MM.1S (cell line): ENCODE measurements at places on chromosomes 7 and 10.

- no peak for DNase-seq
- no peaks in the 10 kb centered on the region for H3K36me3 ChIP-seq
- no peak overlapping the region for H3K27ac ChIP-seq
- no peak overlapping the region for H3K4me3 ChIP-seq
These were observed 36.1 kb upstream of the SMNDC1 start for GRCh38 chr10:110340816-110341215.

DNA sequence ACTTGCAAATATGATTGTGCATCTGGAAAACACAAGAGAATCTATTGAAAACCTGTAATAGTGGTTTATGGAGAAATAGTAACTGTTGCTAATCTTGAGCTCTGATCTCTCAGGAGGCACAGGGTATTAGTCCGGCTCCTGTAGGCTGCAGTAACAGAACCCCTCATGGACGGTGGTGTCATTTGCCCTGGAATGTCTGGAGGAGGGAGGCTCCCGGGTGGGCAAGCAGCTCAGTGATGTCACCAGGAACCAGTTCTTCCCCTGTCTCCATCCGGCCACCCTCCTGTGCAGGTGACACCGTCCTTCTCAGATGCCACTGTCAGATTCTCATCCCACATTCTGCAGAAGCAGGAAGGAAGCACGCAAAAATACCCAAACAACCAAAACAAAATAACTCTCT is 29.3 kb downstream of the INPP5A start:
- H3K4me1 ChIP-seq = peaks cover 12% of the 10 kb centered on the region
- no peak overlapping the region for H3K4me3 ChIP-seq
- DNase-seq = no peak
- H3K36me3 ChIP-seq = no peaks in the 10 kb centered on the region
- no peaks in the 10 kb centered on the region for H3K27me3 ChIP-seq

DNA sequence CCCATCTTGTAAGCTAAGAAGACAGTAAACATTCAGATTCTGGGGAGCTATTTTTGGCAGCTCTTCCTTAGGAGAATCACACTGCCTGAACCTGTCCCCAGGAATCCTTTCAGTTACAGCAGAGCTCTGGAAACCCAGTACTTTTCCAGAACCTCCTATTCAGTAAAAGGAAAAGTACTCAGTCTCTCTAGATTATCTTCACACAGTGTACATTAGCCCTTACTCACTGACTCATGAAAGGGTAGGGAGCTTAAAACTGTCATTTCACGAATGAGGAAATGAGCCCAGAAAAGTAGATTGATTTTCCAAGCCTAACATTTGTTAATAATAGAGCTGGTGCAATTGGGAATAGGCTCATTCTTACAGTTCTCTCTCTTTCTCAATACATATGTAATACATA is 3.9 kb upstream of the CNNM1 start:
- no peak overlapping the region for H3K27ac ChIP-seq
- no peak for DNase-seq
- no peaks in the 10 kb centered on the region for H3K4me1 ChIP-seq

GRCh38 chr10:76990561-76990960 is 647.0 kb downstream of the KCNMA1 start:
- no peaks in the 10 kb centered on the region for H3K36me3 ChIP-seq
- no peak overlapping the region for H3K27ac ChIP-seq
- DNase-seq = no peak
- no peak overlapping the region for H3K4me3 ChIP-seq

DNA sequence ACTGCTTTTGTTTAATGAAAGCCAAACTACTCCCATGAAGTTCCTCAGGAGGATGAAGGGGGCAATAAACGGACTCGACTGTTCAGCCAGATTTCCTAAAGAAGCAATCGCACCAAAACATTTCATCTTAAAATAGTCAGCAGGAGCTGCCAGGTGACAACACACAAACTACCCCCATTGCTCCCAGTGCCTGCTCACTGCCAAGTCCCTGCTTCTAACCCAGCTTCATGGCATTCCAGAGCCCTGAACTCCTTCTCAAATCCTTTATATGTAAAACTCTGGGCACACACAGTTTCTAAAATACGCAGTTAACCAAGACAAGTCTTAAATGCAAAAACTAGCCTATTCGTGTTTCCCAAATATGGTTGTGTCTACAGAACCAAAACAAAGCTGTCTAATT is 110.0 kb downstream of the SORBS1 start:
- no peak for DNase-seq
- H3K4me1 ChIP-seq = no peaks in the 10 kb centered on the region
- H3K36me3 ChIP-seq = no peaks in the 10 kb centered on the region
- no peaks in the 10 kb centered on the region for H3K27me3 ChIP-seq
- no peak overlapping the region for H3K27ac ChIP-seq
- no peak overlapping the region for H3K4me3 ChIP-seq

- H3K4me3 ChIP-seq = no peak overlapping the region
- no peaks in the 10 kb centered on the region for H3K4me1 ChIP-seq
- H3K36me3 ChIP-seq = no peaks in the 10 kb centered on the region
- H3K27ac ChIP-seq = no peak overlapping the region
- no peak for DNase-seq
These were observed 26.5 kb upstream of the PPP1R3A start for GRCh38 chr7:113945018-113945938.

GRCh38 chr7:54543051-54543488 is 895 bp downstream of the VSTM2A start:
- no peak overlapping the region for H3K4me3 ChIP-seq
- H3K36me3 ChIP-seq = no peaks in the 10 kb centered on the region
- H3K27ac ChIP-seq = no peak overlapping the region
- DNase-seq = peak; percentile 13
- no peaks in the 10 kb centered on the region for H3K27me3 ChIP-seq
- no peaks in the 10 kb centered on the region for H3K4me1 ChIP-seq

DNA sequence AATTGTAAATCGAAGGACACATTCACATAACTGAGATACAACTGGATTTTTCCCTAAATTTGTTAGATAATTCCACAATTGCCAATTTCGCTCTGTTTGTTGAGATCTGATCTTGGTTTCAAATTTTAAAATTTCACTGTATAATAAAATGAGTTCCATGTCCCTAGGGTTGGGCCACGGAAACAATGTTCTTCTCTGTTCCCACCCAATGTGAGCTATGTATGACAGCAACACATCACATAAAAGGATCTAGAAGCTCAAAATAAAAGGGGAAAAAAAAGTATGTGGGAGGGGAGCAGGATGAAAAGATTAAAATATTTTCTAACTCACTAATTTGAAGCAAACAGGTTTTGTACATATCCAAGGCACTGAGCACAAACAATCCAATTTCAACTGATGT is 287.8 kb upstream of the MKLN1 start:
- no peaks in the 10 kb centered on the region for H3K36me3 ChIP-seq
- H3K4me3 ChIP-seq = no peak overlapping the region
- H3K4me1 ChIP-seq = no peaks in the 10 kb centered on the region

DNA sequence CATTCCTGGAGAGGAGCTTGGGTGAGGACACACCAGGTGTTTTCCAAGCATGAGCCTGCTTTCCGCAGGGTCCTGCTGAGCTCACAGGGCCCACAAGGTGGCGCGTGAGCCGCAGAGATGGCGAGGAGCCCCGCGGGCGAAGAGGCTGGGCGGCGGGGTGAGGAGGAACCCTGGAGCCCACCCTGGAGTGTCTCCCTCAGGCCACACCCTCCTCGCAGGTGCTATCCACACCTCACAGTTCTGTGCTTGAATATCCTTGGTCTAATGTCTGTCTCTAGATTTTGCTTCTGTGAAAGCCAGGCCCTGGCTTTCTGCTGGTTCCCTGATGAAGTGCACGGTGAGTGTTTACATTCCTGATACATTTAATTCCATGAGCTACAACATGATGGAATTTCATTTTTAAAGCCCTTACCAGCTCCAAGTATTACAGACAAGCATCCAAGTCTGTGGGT is 433.6 kb downstream of the ACTR3B start:
- DNase-seq = peak; percentile 38
- no peak overlapping the region for H3K27ac ChIP-seq
- H3K4me3 ChIP-seq = no peak overlapping the region; the same call in 1 of the 2 replicates
- no peaks in the 10 kb centered on the region for H3K27me3 ChIP-seq
- no peaks in the 10 kb centered on the region for H3K4me1 ChIP-seq

GRCh38 chr7:158586499-158587161 is 993 bp downstream of the PTPRN2 start:
- peaks cover 24% of the 10 kb centered on the region for H3K27me3 ChIP-seq
- H3K27ac ChIP-seq = no peak overlapping the region
- no peaks in the 10 kb centered on the region for H3K4me1 ChIP-seq
- no peak overlapping the region for H3K4me3 ChIP-seq
- H3K36me3 ChIP-seq = no peaks in the 10 kb centered on the region

DNA sequence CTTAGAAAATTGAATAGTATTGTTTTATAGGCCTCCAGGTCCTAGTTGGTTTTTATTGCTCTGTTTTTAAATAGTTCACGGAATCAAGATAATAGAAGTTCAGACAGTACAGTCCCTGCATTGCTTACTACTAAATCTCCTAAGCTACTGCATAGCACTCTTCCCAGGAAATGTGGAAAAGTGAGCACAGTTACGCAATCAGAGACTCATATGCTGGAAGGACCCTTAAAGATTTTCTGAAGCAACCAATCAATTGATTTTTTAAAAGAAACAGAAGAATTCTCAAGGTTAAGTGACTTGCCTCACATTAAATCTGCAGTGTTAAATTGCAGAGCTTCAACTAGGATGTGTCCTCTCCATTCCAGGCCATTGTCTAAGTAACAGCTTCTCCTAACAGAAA is 23.1 kb upstream of the DIP2C start:
- H3K4me1 ChIP-seq = no peaks in the 10 kb centered on the region
- H3K27ac ChIP-seq = no peak overlapping the region
- DNase-seq = no peak
- H3K4me3 ChIP-seq = no peak overlapping the region
- H3K36me3 ChIP-seq = no peaks in the 10 kb centered on the region
- no peaks in the 10 kb centered on the region for H3K27me3 ChIP-seq

GRCh38 chr7:78218876-78219275 is 420.3 kb downstream of the PHTF2 start:
- no peak overlapping the region for H3K27ac ChIP-seq
- no peaks in the 10 kb centered on the region for H3K36me3 ChIP-seq
- H3K4me1 ChIP-seq = no peaks in the 10 kb centered on the region
- H3K27me3 ChIP-seq = no peaks in the 10 kb centered on the region
- no peak for DNase-seq

DNA sequence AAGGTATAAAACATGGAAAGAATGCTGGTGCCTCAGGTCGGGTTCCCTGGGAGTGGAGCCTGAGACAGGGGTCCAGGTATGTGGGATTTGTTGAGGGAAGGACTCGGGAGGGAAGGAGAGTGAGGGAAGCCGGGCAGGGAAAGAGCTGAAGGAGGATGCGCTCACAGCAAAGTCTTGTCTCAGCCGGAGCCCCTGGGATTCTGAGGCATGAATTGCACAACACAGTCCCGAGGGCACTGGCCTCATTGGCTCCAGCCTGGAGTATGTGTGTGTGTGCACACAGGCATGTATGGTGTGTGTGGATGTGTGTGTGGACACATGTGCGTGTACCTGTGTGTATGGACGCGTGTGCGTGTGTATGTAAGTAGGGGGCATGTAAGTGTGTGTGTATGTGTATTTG is 87.4 kb downstream of the WDFY4 start:
- no peak overlapping the region for H3K4me3 ChIP-seq
- H3K27ac ChIP-seq = no peak overlapping the region
- DNase-seq = no peak
- no peaks in the 10 kb centered on the region for H3K4me1 ChIP-seq
- H3K27me3 ChIP-seq = no peaks in the 10 kb centered on the region

- H3K27me3 ChIP-seq = no peaks in the 10 kb centered on the region
- no peak overlapping the region for H3K27ac ChIP-seq
- H3K4me1 ChIP-seq = no peaks in the 10 kb centered on the region
- peaks cover 17% of the 10 kb centered on the region for H3K36me3 ChIP-seq
- no peak for DNase-seq
- H3K4me3 ChIP-seq = no peak overlapping the region
These were observed 277.0 kb downstream of the USP6NL start for GRCh38 chr10:11334436-11334835.

DNA sequence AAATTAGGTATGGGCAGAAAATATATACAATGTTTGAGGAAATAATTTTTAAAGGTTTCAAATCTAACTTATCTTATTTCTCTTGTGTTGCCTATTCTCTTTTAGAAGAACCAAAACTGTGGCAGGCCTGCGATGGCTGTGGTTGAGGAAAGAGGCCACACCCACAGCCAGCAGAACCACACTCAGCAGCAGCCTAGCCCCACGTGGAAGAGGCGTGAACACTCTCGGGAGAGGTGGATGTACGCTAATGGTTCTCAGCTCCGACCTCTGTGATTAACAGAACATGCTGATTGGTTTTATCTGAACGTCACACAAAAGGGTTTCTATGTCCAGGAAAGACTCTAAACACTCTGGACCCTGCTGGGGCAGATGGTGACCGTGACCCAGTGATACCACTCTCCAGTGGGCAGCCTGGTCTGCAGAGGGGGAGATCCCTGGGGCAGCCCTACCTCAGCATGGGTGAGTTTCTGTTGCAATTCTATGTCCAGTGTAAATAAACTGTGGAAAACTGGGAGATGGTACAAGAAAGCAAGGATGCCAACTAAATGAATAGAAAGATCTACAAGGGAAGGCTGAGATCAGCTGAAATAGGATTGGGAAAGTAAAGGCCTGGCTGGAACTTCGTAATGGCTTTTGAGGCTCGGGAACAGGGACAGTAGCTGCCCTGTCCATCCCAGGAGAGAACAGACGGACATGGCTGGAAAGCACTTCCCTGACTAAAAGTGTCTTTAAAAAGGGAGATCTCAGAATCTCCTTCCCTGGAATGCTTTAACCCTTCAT is 26.6 kb downstream of the DIP2C start:
- H3K4me1 ChIP-seq = peaks cover 24% of the 10 kb centered on the region
- no peaks in the 10 kb centered on the region for H3K36me3 ChIP-seq
- H3K27ac ChIP-seq = no peak overlapping the region

DNA sequence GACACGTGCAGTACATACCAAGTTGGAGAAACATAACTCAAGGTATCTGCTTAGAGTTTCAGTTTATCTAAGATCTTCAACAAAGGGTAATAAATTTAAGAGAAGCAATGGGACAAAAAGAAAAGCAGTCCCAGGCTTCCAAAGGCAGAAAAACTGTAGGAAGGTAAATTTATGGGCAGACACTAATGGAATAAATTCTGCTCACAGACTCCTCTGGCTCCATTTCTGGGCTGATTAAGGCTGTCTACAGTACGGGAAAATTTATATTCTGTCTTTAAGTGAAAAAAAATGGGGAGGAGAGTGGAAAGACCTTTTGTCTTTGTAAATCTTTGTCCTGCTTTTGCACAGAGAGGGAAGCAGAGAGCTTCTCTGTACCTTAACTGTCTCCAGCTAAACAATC is 587.5 kb upstream of the IGFBP3 start:
- H3K36me3 ChIP-seq = no peaks in the 10 kb centered on the region
- no peak overlapping the region for H3K27ac ChIP-seq
- no peaks in the 10 kb centered on the region for H3K27me3 ChIP-seq

- H3K27me3 ChIP-seq = no peaks in the 10 kb centered on the region
- no peak overlapping the region for H3K27ac ChIP-seq
- no peak overlapping the region for H3K4me3 ChIP-seq
- DNase-seq = no peak
- H3K4me1 ChIP-seq = no peaks in the 10 kb centered on the region
- no peaks in the 10 kb centered on the region for H3K36me3 ChIP-seq
These were observed 132.8 kb upstream of the MGMT start for GRCh38 chr10:129334266-129334665.
